Nephron progenitor cell (in vitro differentiated cells): ENCODE measurements at places on chromosomes 1 and 21.

- peaks cover 15% of the 10 kb centered on the region for H3K27me3 ChIP-seq
- no peak overlapping the region for H3K4me3 ChIP-seq
- H3K36me3 ChIP-seq: no peaks in the 10 kb centered on the region
- no peak for DNase-seq
- H3K27ac ChIP-seq: no peak overlapping the region
- no peaks in the 10 kb centered on the region for H3K4me1 ChIP-seq
Observed at GRCh38 chr1:34101151-34101550, 63.9 kb downstream of the CSMD2 start.

DNA sequence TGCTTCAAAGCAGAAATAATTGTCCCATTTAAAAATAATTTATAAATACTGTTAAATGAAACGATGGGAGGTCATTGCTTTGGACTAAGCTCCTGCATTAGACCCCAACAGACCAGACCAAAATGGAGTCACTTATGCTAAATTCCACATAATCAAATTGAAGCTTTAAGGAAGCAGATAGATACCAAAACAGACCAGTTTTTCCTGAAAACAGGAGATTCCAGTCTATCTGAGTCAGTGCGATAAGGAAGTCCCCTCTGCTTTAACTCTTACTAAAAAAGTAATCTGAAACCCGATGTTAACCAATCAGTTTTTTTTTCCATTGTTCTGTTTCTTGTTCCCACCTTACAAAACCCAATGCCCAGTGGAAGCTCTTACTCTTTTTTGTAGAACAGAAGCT is 16.2 kb upstream of the DNASE2B start:
- no peak overlapping the region for H3K27ac ChIP-seq
- no peak for DNase-seq
- no peaks in the 10 kb centered on the region for H3K36me3 ChIP-seq
- H3K4me3 ChIP-seq: no peak overlapping the region
- H3K4me1 ChIP-seq: peaks cover 7% of the 10 kb centered on the region

DNA sequence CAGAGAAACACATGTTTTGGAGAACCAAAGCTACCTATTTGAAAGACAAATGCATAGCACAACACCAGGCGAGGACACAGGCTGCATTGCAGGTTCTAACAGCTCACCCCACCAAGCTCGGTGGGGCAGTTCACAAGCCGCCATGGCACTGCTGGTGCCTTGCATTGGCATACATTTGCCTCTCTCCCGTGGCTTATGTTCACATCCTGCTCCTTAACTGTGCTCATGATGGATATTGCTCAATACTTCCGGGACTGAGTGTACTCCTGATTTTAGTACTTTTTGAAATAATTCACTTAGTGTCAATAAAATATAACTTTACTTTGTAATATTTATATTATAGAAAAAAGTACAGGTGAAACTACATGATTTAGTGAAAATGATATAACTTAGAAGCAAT is 1187.4 kb upstream of the NCAM2 start:
- H3K4me3 ChIP-seq: no peak overlapping the region
- no peaks in the 10 kb centered on the region for H3K27me3 ChIP-seq
- no peaks in the 10 kb centered on the region for H3K36me3 ChIP-seq

DNA sequence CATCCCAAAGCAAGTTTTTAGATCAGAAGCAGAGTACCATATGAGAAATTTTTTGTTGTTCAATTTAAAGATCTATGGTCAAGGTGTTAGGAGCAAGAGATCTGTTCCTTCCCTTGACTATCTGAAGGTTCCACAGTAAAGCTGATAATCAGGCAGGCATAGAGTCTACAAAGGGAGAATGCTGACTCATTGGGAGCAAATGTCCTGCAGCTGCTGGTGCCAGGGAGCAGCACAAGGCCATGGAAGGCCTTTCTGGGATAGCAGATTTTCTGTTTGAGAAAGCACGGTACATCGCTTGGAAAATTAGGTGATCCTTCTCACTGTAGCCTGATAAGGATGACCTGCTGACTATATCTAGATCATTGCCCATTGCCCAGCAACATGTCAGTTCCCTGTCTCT is 210.1 kb upstream of the C1orf87 start:
- H3K27ac ChIP-seq: no peak overlapping the region
- no peaks in the 10 kb centered on the region for H3K36me3 ChIP-seq

GRCh38 chr1:210853276-210853675 is 280.7 kb downstream of the KCNH1 start:
- H3K27me3 ChIP-seq: peaks cover 6% of the 10 kb centered on the region
- no peaks in the 10 kb centered on the region for H3K4me1 ChIP-seq
- H3K27ac ChIP-seq: no peak overlapping the region

GRCh38 chr1:217134857-217135568 is 411.8 kb upstream of the ESRRG start:
- peak; percentile 44 for DNase-seq
- no peaks in the 10 kb centered on the region for H3K36me3 ChIP-seq
- peak overlapping the region; percentile 87 for H3K4me3 ChIP-seq
- no peak overlapping the region for H3K27ac ChIP-seq
- peaks cover 49% of the 10 kb centered on the region for H3K4me1 ChIP-seq

- peaks cover 50% of the 10 kb centered on the region for H3K27me3 ChIP-seq
- no peak for DNase-seq
- H3K36me3 ChIP-seq: no peaks in the 10 kb centered on the region
Observed at GRCh38 chr1:16076031-16076864, 2.8 kb upstream of the FAM131C start.

DNA sequence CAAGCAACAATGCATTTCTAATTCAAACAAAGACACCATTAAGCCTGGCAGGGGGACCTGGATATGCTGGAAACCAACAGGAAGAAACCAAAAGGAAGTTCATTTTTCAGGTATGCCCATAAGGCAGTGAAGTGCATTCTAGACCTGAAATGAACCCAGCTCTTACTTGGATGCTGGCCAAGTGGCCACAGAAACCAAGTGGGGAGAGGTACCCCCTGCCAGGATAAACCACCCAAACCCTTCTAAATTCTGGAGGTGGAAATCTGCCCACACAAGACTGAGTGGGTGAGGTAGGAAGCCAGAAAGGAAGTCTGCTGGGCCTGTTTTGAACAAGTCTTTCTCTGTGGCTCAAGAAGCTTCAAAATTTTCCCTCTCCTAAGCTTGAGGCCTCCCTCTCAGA is 2.6 kb downstream of the CD5L start:
- H3K4me1 ChIP-seq: no peaks in the 10 kb centered on the region
- H3K36me3 ChIP-seq: no peaks in the 10 kb centered on the region
- H3K27me3 ChIP-seq: peaks cover 8% of the 10 kb centered on the region
- no peak for DNase-seq
- H3K4me3 ChIP-seq: no peak overlapping the region

- no peaks in the 10 kb centered on the region for H3K27me3 ChIP-seq
- H3K4me1 ChIP-seq: no peaks in the 10 kb centered on the region
- DNase-seq: no peak
- H3K4me3 ChIP-seq: no peak overlapping the region
- H3K36me3 ChIP-seq: peaks cover 51% of the 10 kb centered on the region
Observed at GRCh38 chr1:12296623-12297022, 66.8 kb downstream of the VPS13D start.

DNA sequence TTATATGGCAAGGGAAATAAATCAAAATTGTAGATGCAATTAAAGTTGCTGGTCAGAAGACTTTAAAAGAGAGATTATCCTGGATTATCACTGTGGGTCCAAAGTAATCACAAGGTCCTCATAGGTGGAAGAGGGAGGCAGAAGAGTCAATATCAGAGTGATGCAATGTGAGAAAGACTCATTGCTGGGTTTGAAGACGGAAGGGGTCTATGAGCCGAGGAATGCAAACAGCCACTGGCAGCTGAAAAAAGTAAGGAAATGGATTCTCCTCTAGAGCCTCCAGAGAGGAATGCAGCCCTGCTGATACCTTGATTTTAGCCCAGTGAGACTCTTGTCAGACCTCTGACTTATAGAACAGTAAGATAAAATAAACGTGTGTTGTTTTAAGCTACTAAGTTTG is 59.8 kb upstream of the MUTYH start:
- no peak overlapping the region for H3K27ac ChIP-seq
- no peaks in the 10 kb centered on the region for H3K4me1 ChIP-seq
- no peaks in the 10 kb centered on the region for H3K27me3 ChIP-seq
- no peak for DNase-seq
- no peaks in the 10 kb centered on the region for H3K36me3 ChIP-seq

DNA sequence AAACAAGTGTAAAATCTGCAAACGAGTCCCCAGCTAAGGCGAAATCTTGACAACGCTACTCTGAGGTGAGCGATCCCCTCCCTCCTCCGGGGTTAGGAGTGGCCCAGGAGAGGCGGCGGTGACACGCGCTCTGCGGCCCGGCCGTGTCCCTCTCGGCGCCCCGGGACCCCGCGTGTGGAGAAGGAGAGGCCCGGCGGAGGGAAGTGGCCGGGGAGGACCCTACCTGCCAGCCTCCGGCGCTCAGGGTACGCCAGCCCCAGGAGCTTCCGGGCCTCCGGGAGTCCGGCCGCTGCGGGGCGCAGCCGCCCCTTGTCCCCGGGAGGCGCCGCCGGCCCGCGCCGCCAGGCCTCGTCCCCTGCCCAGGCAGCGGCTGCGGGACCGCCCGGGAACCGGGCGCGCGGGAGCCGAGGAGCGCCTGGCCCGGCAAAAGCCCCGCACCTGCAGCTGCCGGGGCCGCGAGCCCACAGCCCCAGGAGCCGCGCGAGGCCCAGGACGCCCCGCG is 543 bp downstream of the ABCB10 start:
- peak overlapping the region; percentile 89 for H3K4me3 ChIP-seq
- H3K27ac ChIP-seq: no peak overlapping the region
- peaks cover 49% of the 10 kb centered on the region for H3K4me1 ChIP-seq
- DNase-seq: peak; percentile 59
- H3K36me3 ChIP-seq: no peaks in the 10 kb centered on the region

GRCh38 chr1:171611306-171611705 is 10.7 kb upstream of the MYOCOS start:
- H3K27me3 ChIP-seq: peaks cover 3% of the 10 kb centered on the region
- DNase-seq: no peak
- H3K4me1 ChIP-seq: peaks cover 14% of the 10 kb centered on the region
- no peaks in the 10 kb centered on the region for H3K36me3 ChIP-seq
- H3K27ac ChIP-seq: no peak overlapping the region

- no peak overlapping the region for H3K27ac ChIP-seq
- H3K4me3 ChIP-seq: peak overlapping the region; percentile 48
- H3K36me3 ChIP-seq: no peaks in the 10 kb centered on the region
- peak; percentile 45 for DNase-seq
Observed at GRCh38 chr1:205495237-205495823, 9.1 kb upstream of the CDK18 start.

GRCh38 chr1:30664103-30664755 is 59.2 kb downstream of the MATN1 start:
- H3K4me1 ChIP-seq: peaks cover 70% of the 10 kb centered on the region
- peaks cover 10% of the 10 kb centered on the region for H3K27me3 ChIP-seq
- no peak for DNase-seq
- no peaks in the 10 kb centered on the region for H3K36me3 ChIP-seq
- H3K4me3 ChIP-seq: no peak overlapping the region

GRCh38 chr1:143625886-143626285 is 345.9 kb downstream of the FAM72C start:
- DNase-seq: no peak
- no peak overlapping the region for H3K27ac ChIP-seq
- H3K36me3 ChIP-seq: no peaks in the 10 kb centered on the region
- H3K4me1 ChIP-seq: no peaks in the 10 kb centered on the region

DNA sequence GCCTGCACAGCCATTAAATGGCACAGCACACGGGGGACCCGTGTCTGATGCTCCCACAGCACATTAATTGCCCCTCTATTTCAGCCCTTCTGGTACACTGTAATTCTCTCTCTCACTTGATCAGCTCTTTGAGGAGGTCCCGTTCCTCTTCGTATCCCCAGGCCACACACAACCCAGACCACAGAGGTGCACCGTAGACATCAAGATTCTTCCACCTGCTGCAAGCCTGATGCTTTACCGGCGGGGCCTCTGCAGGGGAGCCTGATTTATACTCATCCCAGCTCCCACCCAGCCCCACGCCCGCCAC is 759 bp downstream of the SMYD3 start:
- H3K27ac ChIP-seq: peak overlapping the region; percentile 78
- H3K27me3 ChIP-seq: peaks cover 8% of the 10 kb centered on the region
- H3K4me3 ChIP-seq: peak overlapping the region; percentile 89
- H3K4me1 ChIP-seq: peaks cover 37% of the 10 kb centered on the region
- no peak for DNase-seq

DNA sequence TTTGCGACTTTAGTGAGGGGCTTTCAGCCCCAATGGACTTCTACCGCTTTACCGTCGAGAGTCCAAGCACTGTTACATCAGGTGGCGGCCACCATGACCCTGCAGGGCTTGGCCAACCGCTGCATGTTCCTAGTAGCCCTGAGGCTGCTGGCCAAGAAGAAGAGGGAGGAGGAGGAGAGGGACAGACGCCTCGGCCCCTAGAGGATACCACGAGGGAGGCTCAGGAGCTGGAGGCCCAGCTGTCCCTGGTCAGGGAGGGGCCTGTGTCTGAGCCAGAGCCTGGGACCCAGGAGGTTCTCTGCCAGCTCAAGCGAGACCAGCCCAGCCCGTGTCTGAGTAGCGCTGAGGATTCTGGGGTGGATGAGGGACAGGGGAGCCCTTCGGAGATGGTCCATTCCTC is 8.6 kb upstream of the SLC25A34 start:
- H3K4me1 ChIP-seq: peaks cover 12% of the 10 kb centered on the region
- H3K27me3 ChIP-seq: no peaks in the 10 kb centered on the region
- no peak for DNase-seq
- no peak overlapping the region for H3K27ac ChIP-seq

- no peaks in the 10 kb centered on the region for H3K36me3 ChIP-seq
Observed at GRCh38 chr1:234675572-234675971, 65.6 kb upstream of the IRF2BP2 start.

DNA sequence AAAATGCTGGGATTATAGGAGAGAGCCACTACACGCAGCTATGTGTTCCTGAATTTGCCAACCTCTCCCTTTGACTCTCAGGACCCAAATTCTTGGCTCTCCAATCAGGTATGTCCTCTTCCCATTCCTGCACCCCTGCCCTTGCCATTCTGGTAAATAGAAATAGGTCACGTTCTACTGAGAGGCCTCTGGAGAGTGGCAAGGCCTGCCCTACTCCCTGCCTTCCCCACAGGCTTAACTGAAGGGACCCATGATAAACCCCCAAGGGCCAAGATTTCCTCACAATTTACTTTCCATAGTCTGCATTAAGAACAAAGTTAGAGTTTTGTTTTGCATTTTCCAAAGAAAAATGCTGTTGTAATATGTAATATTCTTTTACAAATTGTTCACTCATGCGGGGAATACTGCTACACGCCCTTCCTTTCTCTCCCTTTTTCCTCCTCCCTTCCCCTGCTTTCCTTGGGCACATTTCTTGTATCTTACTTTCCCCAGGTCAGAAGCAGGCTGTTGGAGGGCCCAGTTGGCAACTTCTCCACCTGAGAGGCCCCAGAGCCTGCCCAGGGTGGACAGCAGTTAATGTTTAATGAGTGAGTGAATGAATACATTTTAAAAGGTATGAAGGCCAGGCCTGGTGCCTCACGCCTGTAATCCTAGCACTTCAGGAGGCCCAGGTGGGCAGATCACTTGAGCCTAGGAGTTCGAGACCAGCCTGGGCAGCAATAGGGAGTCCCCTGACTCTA is 33.9 kb upstream of the PUM1 start:
- DNase-seq: no peak
- peaks cover 15% of the 10 kb centered on the region for H3K4me1 ChIP-seq
- peak overlapping the region; percentile 47 for H3K27ac ChIP-seq
- no peaks in the 10 kb centered on the region for H3K27me3 ChIP-seq
